ENCODE measurements at places on chromosomes 3 and 15.

DNA sequence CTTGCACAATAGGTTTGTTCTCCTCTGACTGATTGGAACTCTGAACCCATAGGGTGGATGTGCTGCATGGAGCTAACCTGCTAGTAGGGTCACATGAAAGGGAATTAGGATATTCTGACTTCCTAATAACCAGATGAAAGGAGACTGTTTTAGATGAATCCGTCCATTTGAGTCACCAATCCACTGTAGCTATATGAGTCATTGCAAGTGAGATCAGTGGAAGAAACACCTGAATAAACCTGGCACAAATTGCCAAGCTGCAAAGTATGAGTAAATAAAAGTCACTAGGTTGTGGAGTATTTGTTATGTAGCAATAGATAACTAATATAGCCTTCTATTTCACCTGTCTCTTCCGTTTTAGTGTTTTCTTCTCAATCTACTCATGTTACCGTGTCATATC, 584.4 kb downstream of the PDCD6IP start:
- DNase-seq: no peak

- DNase-seq: no peak
Measured at GRCh38 chr15:24919446-24919845, 35.3 kb upstream of the SNRPN start.

GRCh38 chr15:25057574-25057973, 102.8 kb downstream of the SNRPN start:
- no peak for DNase-seq

DNA sequence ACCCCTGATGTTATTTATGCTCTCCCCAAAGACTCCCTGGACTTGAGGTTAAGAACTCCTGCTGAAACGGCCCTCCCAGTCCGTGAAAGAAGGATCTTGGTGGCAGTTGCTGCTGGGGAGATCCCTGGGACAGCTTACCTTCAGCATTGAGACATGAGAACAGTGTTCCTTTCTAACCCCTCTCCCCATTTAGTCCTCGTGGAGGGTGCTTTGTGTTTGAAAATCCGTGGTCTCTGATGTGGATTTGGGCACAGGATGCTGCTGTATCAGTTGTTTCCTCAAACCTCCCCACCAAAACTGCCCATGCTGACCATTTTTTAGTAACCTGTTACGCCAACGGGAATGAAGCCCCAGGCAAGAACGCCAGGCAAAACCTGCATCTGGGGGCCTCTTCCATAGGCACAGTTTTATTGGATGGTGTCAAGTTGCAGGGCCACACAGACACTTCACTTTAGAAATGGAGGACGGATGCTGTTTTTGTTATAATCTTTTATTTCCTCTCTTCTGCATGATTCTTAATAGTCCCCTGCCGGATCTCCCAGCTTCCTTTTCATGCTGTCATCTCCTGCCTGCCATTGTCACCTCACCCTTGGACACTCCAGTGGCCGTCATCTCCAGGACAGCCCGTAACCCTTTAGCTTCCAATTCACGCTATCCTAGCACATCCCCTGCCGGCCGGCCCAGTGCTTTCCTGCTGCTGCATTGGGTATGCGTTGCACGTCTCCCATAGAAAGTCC, 31.7 kb upstream of the CEMIP start:
- DNase-seq: no peak

DNA sequence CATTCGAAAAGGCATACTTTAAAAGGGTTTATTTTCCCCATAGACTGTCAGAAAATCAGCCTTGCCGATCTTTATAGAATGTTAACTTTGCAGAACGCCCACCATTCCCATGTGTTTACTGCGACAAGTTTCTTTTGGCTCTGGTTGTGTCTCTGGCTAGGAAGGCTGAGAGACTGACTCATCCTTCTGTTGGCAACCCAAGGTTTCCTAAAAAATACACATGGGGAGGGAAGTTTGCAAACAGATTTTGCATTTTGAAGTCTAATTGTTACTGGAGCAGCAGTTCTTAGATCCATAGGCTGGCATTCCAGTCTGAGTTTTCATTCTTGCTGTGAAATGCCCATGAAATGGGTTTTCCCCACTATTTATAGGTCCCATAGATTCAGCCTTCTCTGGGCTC, 37.9 kb upstream of the MINAR1 start:
- DNase-seq: no peak

- DNase-seq: no peak
Measured at GRCh38 chr3:155262295-155262694, 31.2 kb downstream of the STRIT1 start.

GRCh38 chr15:76150513-76150912, 90.7 kb downstream of the TMEM266 start:
- DNase-seq: no peak

DNA sequence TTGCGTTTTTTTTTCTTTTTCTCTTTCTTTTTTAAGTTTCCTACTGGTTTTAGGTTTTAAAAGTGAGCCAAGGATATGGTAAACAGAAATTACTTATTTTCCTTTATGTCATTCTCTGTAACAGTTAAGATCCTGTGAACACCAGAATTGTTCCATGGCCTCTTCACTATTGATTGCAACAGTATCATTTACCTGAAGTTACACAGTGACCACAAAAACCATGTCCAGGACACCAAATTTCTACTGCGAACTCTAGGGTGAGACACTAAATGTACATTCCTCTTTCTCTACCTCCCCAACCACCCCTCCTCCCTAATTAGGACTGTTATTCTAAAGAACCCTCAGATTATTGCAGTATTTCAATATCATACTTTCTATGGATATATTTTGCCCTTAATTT, 280.9 kb downstream of the FOXP1 start:
- DNase-seq: no peak

GRCh38 chr3:48748754-48749153, 31.7 kb upstream of the IP6K2 start:
- DNase-seq: no peak

DNA sequence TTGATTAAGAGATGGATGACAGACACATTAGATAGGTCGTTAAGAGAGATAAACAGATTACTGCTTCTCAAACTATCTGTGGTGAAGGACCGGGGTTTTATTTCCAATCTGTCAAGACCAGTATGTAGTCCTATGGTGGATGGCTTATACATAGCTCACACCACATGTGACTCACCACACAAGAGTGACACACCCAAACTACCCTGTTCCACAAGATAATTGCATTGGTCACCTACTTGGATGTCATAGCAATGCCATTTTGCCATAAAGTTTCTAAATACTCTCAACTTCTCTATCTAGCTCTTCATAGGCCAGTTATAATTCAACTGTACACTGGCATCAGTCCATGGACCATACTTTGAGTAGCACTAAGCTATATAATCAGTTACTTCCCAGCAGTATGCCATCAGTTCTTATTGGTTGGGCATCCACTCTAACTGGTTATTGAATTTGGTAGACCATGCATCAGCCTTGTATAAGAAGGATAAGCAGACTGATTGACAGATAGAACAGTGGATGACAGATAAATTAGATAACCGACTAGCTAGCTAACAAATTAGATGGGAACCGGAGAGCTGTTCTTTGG, 11.6 kb downstream of the WWTR1 start:
- DNase-seq: no peak

DNA sequence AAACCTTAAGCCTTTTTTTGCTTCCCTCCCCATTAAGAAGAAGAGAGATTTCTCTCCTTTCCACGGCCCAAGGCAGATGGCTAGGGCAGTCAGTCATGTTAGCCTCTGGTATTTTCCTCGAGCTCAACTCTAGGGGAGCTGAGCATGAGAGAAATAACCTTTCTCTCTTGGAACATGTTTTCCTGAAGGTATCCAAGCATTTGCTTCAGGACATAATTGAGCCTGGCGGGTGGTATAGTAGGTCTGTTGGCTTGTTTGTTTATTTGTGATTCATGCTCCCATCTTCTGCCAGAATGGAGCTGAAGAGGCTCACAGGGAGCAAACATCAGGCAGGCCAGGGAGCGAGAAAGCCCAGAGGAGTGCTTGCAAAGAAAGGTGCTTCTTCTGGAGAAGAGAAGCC, 102.5 kb downstream of the MESD start:
- DNase-seq: no peak

- no peak for DNase-seq
Measured at GRCh38 chr15:92377083-92377789, 16.4 kb upstream of the ST8SIA2 start.

DNA sequence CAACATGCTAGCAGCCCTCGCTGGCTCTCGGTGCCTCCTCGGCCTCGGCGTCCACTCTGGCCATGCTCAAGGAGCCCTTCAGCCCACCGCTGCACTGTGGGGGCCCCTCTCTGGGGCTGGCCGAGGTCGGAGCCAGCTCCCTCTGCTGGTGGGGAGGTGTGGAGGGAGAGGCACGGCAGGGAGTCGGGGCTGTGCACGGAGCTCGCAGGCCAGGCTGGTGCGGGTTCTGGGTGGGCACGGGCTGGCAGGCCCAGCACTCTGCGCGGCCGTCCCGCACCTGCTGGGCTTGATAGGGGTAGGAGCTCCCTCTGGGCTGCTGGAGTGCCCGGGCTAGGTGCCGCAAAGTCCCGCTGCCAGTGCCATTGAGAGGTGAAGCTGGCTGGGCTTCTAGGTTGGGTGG, 251.0 kb downstream of the SQOR start:
- no peak for DNase-seq

DNA sequence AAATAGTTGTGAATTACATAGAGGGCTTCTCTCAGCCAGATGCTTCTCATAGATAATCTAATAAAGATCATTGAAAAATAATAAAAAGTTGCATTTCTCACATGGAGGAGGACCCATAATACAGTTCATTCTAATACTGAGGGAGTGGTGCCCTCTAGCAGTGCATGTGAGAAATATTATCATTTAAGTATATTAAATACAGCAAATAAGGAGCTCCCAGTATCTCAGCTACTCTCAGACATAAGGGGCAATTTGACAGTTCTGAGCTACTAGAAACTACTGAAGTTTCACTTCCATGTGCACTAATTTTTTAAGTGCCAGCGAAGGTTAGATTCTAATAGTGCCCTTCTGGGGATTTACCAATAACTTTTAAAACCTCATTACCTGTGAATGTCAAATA, 188.3 kb downstream of the IL5RA start:
- no peak for DNase-seq

DNA sequence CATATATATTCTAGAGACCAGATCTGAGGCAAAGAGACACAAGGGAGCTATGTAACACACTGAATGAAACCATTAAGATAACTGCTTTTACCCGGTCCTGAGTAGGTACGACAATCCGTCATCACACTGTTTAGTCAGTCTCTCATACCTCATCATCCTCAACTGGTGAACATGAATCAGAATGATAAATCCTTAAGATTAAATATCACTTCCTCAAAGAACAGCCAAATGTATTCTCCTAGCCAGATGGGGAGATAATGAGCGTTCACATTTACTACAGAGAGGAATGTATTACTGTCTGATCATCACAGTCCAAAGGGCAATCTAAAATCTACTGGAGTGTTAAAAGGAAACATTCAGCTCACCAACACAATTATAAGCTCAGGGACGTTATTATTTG, 319.4 kb upstream of the STAC start:
- no peak for DNase-seq

DNA sequence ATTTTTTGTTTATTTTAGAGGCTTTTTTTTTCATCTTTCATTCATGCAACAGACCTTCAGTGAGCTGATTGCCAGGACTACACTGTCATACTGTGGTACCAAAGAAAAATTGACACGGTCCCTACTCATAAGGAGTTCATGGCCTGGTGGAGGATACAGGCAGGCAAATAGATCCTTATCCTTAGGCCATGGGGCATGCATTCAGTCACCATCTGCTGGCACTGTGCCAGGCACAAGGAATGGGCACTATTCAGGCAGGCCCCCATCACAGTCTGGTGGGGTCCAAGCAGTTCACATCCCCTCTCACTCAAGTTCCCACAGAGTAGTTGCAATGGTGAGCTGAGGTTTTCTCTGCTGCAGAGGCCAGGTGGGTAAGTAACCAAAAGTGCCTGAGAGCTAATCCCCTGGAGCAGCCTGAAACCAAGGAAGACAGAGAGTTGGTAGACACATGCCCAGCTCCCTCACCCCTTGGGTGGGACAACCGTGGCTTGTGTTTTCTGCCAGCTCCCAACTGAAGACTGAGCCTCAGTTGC, 17.3 kb downstream of the CISH start:
- DNase-seq: no peak

DNA sequence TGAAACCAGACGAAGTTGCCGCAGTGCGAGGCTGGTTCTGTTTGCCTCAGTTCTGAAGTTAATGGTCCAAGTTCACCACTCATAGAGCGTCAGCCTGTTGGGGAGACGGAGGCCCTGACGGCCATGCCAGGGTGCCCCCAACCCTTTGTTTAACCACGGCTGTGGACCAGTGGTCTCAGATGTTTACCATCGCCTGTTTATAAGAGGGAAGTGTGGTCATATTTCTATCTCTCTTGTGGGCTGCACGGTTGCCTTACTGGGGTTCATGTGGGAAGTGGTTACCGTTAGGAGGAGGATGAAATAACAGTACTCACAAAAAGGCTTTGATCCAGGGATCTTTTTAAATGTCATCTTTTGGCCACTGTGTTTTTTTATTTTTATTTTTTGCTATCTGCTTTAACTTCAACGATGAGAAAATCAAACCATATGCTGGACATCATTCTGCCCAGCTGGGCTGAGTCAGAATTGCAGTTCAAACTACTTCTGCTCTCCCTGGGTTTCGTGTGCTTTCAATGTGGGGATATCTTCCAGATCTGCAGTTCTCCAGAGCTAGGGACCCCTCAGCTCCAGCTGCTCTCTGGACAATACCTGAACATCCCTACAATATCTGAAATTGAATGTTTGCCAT, 17.8 kb downstream of the SMAD3 start:
- no peak for DNase-seq

GRCh38 chr3:31081018-31081662, 186.7 kb upstream of the GADL1 start:
- DNase-seq: no peak

DNA sequence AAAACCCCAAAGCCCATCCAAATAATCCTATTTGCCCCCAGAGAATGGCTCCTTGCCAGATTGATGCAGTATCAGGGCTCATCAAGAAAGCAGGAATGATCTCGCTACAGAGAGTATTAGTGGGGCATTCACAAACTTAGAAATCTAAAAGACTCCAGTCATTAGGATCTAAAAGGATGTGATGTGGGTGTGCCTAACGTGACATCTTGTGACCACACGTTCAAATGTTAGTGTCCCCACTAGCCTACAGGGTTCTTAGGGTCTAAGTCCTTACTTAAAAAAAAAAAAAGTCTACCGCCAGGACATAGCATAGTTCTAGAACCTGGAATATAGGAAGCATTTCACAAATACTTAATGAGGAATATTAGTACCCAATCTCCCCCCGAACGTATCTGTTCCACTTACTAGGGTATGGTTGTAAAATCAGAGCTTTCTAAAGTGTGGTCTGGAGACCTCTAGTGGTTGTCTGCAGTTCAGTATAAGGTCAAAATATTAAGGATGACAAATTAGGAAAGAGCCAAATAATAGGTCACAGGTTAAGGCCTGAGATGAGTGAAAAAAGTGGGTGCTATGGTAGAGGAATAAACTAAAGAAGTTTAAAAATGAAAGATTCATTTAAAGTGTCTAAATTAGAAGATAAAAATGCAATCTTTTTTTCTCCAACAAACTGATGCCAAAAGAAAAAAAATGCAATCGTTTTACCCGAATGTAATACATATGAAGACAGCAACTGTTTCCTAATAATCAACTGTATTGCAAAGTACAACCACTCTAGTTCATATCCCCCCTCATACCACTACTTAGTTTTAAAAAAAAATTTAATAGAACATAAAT, 4.2 kb upstream of the CHRM5 start:
- no peak for DNase-seq

GRCh38 chr3:140453750-140454149, 224.1 kb upstream of the TRIM42 start:
- no peak for DNase-seq

GRCh38 chr15:89646416-89647141, 8.7 kb downstream of the KIF7 start:
- no peak for DNase-seq
